Activated CD8-positive, alpha-beta memory T cell treated with anti-CD3 and anti-CD28 coated beads for 1 hour (primary cell): ENCODE measurements at places on chromosomes 7 and 10.

GRCh38 chr10:78391585-78391984, 357.9 kb downstream of the RPS24 start:
- no peak for DNase-seq

GRCh38 chr7:1418505-1419309, 40.6 kb downstream of the MICALL2 start:
- no peak for DNase-seq

DNA sequence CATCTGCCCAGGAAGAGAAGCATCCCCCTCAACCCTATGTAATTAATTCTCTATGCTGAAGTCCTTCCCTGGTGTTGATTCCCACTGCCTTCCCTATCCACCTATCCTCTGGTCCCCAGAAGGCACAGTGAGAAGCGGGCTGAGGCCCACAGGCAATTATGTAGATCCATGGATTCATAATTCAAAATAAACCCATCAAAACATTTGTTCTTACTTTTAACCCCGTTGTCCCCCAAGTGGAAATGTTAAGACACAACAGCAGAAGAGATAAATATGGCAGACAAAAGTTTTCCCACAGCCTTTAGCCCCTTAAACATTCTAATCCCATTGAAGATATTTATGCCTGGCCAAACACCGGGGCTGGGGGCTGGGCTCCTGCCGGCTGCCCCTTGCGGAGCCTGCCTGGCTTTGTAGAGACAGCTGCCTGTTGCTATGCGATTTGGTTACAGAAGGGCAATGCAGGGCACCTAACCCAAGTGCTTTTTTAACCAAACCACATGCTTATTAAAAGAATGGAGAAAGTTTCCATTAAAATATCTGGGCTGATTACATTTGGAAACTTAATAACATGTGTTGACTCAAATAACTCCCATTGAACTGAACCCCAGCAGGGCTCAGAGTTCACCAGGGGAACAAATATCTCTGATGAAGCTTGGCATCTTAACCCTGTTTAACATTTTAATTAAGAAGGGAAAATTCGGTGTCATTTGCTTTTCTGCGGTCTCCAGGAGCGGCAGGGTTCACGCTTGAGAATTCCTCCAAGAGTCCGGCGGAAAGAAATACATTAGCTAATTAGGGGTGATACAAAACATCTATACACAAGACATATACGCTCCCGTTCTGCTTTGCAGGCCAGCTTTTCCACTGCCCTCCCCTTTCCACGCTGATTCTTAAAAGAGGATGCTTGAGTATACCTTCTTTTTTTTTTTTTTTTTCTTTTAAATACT, 110.8 kb upstream of the FGFR2 start:
- no peak for DNase-seq

- no peak for DNase-seq
Observed at GRCh38 chr7:116122972-116123595, 87.3 kb upstream of the TES start.

DNA sequence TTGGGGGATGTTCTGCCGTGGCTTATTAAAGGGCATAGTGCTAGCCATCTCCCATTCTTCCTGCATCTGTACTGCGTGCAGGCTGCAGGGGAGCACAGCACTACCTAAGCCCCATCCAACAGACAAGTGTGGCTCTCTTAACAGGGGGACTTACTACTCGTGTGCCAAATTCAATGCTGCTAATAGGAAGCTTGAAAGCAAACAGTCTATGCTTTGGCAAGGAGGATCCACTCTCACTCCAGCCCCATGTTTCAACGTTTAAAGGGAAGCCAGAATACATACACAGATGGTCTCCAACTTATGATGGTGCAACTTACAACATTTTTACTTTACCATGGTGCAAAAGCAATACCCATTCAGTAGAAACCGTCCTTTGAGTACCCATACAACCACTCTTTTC, 228.0 kb upstream of the C7orf33 start:
- DNase-seq, result no peak

GRCh38 chr10:97858001-97858439, 8.4 kb downstream of the GOLGA7B start:
- DNase-seq, result no peak

DNA sequence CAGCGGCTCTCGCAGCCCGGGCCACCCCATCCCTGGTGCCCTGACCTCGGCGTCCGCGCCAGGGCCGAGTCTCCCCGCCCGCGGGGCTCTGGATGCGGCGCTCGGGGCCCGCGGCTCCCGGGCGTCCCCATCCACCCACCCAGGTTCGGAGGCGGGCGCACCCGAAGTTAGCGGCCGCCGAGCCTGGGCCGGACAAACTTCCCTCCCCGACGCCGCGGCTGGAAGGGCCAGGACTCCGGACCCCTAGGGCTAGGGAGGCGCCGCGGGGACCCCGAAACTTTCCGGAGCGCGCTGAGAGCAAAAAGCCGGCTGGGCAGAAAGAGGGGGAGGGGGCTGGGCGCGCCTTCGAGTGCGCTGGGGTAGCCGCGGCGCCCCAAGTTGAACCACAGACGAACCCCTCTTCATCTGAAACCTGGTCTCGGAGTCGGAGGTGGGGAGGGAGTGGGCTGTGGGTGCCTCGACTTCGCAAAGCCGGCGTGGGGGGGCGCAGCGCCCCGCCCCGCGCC, 3.7 kb upstream of the ELFN1 start:
- no peak for DNase-seq

DNA sequence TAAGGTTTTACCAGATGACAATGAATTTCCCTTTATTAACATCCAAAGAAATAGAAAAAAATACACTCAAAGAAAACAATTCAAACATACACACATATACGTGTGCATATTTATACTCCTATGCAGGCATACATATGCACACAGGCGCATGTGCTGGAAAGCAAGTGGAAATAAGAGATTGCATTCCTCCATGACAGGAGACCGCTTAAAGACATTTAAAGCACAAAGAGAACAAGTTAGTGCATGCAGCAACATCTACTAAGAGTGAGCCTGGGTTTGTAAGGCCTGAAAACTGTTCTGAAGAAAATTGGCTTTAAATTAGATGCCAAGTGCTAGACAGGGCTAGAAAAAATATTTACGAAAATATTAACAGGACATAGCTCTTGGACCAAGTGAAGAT, 40.1 kb upstream of the PPP1R17 start:
- DNase-seq, result no peak

DNA sequence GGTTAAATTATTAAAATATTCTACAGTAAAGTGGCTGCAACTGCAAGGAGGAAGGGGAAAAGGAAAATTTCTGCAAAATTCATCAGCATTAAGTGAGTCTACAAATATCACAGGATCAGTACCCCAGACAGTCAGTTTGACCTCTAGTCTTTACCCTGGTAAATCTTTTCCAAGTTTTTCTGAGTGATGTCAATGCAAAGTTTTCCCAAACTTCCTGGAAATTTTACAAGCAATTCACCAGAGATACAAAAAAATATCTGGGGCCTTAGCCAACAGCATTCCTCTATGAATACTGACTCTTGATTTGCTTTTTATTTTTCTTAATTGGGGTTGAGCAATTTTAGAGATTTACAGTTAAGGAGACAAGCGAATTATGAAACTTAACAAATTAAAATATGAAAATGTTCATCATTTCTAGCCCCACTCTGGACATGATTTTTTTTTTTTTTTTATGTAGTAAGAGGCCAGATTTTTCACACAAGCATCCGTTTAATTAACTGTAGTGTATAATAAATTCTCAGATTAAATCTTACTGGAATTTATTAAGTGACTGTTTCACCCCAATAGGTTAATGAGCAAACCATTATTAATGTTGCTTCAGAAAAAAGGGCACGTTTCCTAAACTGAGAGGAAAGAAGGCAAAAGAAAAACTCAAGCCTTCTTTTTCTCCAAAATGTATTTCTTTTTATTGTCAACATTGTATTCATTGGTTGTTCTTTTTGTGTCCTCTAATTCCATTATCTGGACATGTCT, 539.5 kb upstream of the FZD8 start:
- DNase-seq, result no peak
